Naive thymus-derived CD8-positive, alpha-beta T cell (primary cell): ENCODE measurements at places on chromosomes 5 and 9. TPM values are rescaled to one million over a fixed set of nuclear protein-coding genes. Genes with fewer than 3 reads are reported as not detected.

DNA sequence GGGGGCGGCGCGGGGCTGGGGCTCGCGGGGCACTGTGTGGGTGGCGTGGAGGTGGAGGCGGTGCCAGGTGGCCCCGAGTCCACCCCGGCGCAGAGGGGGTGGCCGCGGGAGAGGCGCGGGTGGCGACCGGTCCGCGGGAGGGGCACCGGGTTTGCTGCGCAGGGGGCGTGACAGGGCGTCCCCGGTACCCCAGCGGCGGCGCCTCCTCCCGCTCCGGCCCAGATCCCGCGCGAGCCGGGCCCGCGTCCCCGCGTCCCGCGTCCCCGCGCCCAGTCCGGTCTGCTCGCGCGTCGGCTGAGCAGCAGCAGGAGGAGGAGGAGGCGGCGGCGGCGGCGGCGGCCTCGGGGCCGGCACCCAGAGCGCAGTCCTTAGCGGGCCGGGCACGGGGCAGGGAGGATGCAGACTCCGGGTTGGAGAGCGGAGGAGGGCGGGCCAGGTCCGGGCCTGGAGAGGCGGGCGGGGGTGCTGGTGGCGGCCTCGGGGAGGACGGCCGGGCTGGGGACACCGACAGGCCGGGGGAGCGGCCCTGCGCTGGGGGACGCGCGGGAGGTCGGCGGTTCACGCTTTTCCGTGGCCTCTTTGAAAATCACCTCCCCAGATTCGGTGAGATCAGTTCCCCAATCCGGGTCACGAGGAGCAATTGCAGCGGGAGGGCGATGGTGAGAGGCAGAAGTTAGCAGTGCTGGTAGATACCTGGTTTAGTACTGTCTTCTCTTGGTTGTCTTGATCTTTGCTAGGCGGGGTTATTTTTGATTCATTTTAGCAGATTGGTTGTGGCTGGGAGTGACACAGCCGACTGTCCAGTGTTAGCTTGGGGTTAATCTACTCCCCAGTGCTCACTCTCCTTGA is 1.7 kb downstream of the TRIO start:
- H3K4me3 ChIP-seq = peak overlapping the region; percentile 89
- H3K4me1 ChIP-seq = peaks cover 17% of the 10 kb centered on the region
- H3K27me3 ChIP-seq = peaks cover 17% of the 10 kb centered on the region
- DNase-seq = peak; percentile 49
- peak overlapping the region; percentile 39 for H3K27ac ChIP-seq
- no peaks in the 10 kb centered on the region for H3K36me3 ChIP-seq

- H3K27ac ChIP-seq = no peak overlapping the region
- H3K4me3 ChIP-seq = no peak overlapping the region
- H3K36me3 ChIP-seq = peaks cover 46% of the 10 kb centered on the region
- peaks cover 14% of the 10 kb centered on the region for H3K4me1 ChIP-seq
- peaks cover 54% of the 10 kb centered on the region for H3K27me3 ChIP-seq
- no peak for DNase-seq
Measured at GRCh38 chr5:141411575-141411974, 1.2 kb upstream of the PCDHGA10 start.

- H3K4me1 ChIP-seq = peaks cover 16% of the 10 kb centered on the region
- H3K36me3 ChIP-seq = no peaks in the 10 kb centered on the region
- DNase-seq = no peak
Measured at GRCh38 chr9:95574866-95575553, 58.2 kb upstream of the PTCH1 start.

GRCh38 chr5:77797136-77797535 is 21.0 kb upstream of the TBCA start:
- H3K27me3 ChIP-seq = peaks cover 25% of the 10 kb centered on the region
- H3K27ac ChIP-seq = no peak overlapping the region
- no peaks in the 10 kb centered on the region for H3K36me3 ChIP-seq
- no peak overlapping the region for H3K4me3 ChIP-seq
- DNase-seq = no peak

- H3K27ac ChIP-seq = no peak overlapping the region
- H3K4me1 ChIP-seq = no peaks in the 10 kb centered on the region
- H3K4me3 ChIP-seq = no peak overlapping the region
Measured at GRCh38 chr5:123483446-123484077, 28.4 kb upstream of the CSNK1G3 start.

GRCh38 chr9:91316093-91316492 is 45.6 kb downstream of the AUH start:
- DNase-seq = no peak
- H3K36me3 ChIP-seq = peaks cover 9% of the 10 kb centered on the region

GRCh38 chr9:69093471-69094103 is 58.0 kb downstream of the FXN start:
- DNase-seq = no peak
- H3K4me3 ChIP-seq = no peak overlapping the region
- H3K36me3 ChIP-seq = peaks cover 6% of the 10 kb centered on the region

- no peak overlapping the region for H3K4me3 ChIP-seq
- no peaks in the 10 kb centered on the region for H3K36me3 ChIP-seq
- no peaks in the 10 kb centered on the region for H3K4me1 ChIP-seq
- DNase-seq = no peak
- H3K27ac ChIP-seq = no peak overlapping the region
Measured at GRCh38 chr9:1469996-1470395, 419.8 kb downstream of the DMRT2 start.

- no peak overlapping the region for H3K4me3 ChIP-seq
- H3K36me3 ChIP-seq = no peaks in the 10 kb centered on the region
- H3K27ac ChIP-seq = no peak overlapping the region
Measured at GRCh38 chr9:27387722-27388121, 90.8 kb upstream of the EQTN start.

DNA sequence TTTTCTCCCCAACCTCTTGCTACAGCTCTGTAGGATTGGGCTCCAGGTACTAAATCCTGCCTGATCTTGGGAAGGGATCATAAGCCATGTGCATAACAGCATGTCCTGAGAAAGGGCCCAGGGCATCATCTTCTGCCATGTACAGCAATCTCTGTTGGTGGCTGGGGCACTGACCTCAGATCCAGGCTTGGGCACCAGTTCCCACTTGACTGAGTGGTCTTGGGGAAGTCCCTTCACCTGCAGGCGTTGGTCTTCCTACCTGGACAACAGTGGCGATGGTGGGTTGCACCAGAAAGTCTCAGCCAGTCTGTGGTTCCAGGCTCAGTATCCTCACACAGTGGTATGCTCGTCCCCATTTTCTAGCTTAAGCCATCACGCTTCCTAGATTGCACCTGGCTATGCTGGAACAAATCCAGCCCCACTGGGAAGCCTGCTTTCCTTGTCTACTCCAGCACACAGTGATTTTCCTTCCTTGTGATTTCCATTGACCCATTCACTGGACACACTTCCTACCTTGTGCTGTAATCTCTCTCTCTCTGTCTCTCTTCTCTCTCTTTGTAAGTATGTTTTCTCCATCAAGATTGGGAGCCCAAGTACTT is 121.7 kb upstream of the PITX1 start:
- no peak for DNase-seq
- H3K27me3 ChIP-seq = no peaks in the 10 kb centered on the region
- no peaks in the 10 kb centered on the region for H3K4me1 ChIP-seq
- H3K36me3 ChIP-seq = peaks cover 42% of the 10 kb centered on the region

DNA sequence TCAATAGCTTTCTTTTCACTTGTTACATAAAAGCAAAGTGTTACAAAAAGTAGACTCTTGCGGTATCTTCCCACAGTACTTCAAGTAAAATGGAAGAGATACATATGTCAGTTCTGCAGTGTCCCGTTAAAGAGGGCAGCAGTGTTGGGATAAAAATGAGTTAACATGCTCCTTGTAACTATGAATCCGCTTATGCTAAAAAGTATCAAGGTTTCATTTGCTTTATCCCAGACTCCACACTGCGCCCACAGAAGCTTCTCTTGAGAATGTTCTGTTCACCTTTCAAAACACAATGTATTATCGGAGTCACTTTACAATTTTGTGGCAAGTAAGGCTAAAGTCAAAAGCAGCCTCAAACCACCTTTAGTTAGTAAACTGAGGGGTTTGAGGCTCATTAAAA is 790 bp downstream of the PTAR1 start:
- no peaks in the 10 kb centered on the region for H3K27me3 ChIP-seq
- DNase-seq = no peak
- peaks cover 37% of the 10 kb centered on the region for H3K4me1 ChIP-seq
- peak overlapping the region; percentile 98 for H3K4me3 ChIP-seq
- peaks cover 16% of the 10 kb centered on the region for H3K36me3 ChIP-seq

DNA sequence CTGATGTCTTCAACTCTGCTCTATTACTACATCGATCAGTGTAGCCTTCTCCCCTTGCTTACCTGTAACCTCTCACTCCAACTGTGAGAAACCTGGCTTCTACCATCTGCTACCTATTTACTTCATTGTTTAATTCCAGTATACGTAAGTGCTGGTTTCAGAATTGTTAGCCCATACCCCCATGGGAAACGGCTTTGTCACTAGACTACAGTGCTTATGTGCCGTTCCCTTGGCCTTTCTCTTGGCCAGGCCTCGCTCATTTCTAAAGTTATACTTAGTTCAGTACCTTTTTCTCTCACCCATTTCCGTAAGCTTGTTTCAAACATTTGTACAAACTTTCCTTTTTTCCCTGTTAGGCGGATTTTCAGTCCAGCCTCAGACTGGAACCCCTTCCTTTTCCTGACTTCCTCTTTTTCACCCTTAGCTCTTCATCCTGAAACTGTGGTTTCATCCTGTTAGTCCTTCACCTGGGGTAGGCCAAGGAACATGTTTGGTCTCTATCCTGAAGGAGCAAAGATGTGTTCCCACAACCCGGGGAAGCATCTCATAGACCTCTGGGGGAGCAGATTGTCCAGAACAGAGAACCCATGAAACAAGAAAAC is 21.7 kb downstream of the ALG2 start:
- H3K27ac ChIP-seq = no peak overlapping the region
- no peaks in the 10 kb centered on the region for H3K27me3 ChIP-seq
- no peaks in the 10 kb centered on the region for H3K4me1 ChIP-seq
- no peaks in the 10 kb centered on the region for H3K36me3 ChIP-seq
- DNase-seq = no peak
- H3K4me3 ChIP-seq = no peak overlapping the region

GRCh38 chr9:125993466-125993865 is 246.3 kb downstream of the PBX3 start:
- no peaks in the 10 kb centered on the region for H3K36me3 ChIP-seq
- no peaks in the 10 kb centered on the region for H3K27me3 ChIP-seq
- no peak overlapping the region for H3K27ac ChIP-seq

GRCh38 chr9:37436540-37436939 is 14.0 kb downstream of the GRHPR start:
- H3K36me3 ChIP-seq = no peaks in the 10 kb centered on the region
- peaks cover 4% of the 10 kb centered on the region for H3K4me1 ChIP-seq
- H3K4me3 ChIP-seq = no peak overlapping the region
- no peaks in the 10 kb centered on the region for H3K27me3 ChIP-seq
- DNase-seq = no peak
- H3K27ac ChIP-seq = no peak overlapping the region

- peaks cover 38% of the 10 kb centered on the region for H3K36me3 ChIP-seq
- no peak for DNase-seq
- no peak overlapping the region for H3K4me3 ChIP-seq
- no peak overlapping the region for H3K27ac ChIP-seq
- no peaks in the 10 kb centered on the region for H3K27me3 ChIP-seq
- peaks cover 10% of the 10 kb centered on the region for H3K4me1 ChIP-seq
Measured at GRCh38 chr5:72282878-72283277, 37.2 kb downstream of the MRPS27 start.

The ABO gene
- not detected for total RNA-seq

The ADAMTS13 gene
- total RNA-seq = 3.8 TPM

The PCDHA1 gene
- total RNA-seq = not detected

The RPP25L gene
- 22.2 TPM for total RNA-seq

The SMIM23 gene
- total RNA-seq = not detected

The SAXO1 gene
- 0.38 TPM for total RNA-seq
